ENCODE measurements at places on chromosomes 12 and 14.
A peak's percentile ranks its signal among the peaks of the same experiment; 100 is the strongest.

DNA sequence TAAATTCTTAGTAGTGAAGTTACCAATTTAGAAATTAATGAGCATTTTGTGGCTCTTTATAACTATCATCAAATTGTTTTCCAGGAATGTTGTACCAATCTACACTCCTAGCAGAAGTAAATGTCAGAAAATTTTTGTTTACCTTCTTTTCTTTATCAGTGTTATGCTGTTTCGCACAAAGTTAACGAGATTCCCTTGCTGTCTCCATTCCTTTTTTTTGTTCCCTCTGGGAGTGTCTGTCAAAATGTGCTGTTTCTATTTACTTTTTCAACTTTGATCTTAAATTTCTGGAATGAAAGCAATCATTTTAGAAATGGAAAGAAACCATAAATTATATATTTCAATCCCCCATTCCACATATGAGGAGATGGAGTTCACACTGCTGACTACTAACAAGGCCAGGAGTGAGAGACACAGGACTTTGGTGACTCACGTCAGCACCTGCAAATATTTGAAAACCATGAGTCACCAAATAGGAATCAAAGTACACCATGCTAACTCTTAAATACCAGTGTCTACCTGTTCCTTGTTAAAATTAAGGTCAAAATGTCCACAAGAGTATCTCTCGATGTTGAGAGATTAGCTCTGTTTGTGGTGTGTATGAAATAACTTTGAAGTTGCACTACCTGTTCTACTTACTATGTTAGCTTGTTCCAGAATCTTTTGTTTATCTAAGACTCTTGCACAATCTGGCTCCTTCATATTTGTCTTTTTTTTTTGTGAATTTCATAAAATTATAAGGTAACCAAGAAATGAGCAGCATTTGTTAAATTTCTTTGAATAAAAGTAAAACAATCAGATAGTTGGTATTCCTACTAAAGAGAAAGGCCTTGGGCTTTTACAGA lies 106.0 kb downstream of the RMST start:
- no peak for DNase-seq

DNA sequence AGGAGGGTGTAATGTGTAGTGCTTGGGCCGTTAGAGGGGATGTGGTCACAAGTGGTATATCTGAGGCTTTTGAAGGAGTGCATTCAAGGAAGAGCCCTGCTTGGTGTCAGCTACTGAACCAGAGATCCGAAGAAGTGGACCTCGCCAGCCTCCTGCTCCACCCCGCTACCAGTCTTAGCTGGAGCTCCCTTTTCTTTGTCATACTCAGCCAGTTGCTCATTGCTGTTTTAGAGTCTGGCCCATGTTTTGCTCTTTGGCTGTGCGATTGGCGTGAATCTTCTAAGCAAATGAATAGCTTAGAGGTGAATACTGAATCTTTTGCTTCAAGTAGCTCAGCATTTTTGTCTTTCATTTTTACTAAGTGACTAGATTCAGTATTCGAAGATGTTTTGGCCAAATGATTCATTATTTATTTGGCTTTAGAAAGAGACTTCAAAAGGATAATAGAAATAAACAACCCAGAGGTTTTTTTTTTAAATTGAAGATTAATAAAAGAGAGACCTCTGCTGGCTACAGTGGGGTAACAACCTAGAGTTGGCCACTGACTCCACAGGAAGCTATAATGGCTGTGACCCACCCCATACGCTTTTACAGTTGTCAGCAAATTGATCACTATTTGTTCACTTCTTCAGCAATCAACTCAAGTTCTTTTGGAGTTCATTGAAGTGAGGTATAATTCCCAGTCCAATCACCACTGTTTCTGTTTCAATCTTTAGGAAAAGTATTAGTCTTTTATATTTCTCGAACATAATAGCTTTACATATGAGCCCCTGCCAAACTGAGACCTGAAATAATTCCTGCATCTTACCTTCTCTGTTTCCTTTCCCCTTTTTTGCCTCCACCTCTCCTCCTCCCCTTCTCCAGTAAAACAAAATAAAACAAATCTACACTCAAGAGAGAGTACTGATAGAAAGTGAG lies 19.9 kb downstream of the CDKN1B start:
- DNase-seq, result peak; percentile 55

DNA sequence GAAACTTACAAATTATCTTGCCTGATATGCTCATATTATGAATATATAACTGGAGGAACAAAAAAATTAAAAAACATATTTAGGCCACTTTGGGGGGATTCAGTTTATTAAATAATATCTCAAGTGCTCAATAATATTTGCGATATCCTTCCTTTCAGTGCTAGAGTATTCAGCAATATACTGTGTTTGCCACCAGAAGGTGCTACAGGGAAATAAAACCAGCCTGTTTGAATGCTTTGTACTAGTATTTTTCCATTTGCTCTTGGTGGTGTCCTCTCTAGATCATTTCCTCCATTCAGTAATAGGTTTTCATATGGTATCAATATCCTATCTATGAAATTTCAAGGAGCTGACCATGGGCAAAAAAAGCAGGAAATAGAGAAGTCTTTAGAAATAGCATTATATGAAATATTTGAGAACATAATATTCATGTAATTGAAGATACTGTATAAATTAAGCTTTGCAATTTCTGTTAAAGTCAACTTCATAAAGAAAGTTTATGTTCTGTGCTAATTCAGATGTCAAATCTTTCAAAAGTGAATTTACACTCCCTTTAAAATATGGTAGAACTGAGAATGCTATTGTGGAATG lies 106.2 kb upstream of the NAV3 start:
- no peak for DNase-seq

DNA sequence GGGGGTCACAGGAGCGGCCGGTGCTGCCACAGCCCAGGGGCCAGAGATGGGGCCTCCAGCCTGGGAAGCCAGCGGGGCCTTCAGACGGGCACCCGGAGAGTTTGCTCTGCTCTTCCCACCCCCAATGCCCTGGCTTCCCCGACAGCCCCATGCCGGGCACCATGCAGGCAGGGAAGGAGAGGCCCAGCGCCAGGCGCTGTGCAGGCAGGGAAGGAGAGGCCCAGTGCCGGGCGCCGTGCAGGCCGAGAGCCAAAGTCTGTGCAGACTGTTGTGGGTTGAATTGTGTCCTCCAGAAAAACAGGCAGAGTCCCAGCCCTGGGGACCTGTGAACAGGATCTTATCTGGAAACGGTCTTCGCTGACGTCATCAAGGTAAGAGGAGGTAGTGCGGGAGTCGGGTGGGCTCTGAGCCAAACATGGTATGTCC lies 34.3 kb downstream of the GALNT9 start:
- no peak for DNase-seq

DNA sequence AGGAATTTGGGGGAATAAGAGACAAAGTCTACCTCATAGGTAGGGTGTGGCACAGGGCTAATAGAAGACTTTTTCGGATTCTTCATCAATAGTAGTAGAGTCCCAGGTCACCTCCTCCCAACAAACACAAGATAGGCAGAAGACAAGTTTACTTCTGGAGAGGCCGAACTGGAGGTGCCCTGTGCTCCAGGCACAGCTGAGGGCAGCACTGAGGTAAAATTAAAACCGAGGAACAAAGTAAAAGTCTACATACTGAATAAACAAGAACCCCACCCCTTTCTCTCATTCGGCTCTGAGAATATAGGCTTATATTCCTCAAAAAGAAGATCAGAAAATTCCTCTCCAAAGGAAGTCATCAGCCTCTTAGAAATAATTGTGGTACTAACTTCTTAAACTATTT lies 161.5 kb downstream of the SEC23A start:
- no peak for DNase-seq

DNA sequence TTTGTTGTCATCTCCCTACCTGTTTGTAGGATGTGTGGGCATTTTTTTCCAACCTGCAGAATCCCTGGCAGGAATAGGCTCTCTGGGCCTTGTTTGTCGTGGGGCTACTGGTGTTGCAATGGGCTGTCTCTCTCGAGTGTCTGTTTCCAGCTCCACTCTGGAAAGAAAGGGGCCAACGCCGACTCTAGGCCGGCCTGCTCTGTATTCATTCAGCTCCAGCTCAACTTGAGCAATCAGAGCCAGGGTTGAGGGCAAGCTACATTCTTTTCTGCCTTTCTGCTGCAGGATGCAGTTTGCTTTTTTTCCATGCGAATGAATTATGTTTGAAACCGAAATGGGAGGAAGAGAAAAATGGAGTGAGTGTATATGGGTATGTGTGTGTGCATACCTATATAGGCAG lies 2.3 kb downstream of the JDP2 start:
- DNase-seq, result no peak

DNA sequence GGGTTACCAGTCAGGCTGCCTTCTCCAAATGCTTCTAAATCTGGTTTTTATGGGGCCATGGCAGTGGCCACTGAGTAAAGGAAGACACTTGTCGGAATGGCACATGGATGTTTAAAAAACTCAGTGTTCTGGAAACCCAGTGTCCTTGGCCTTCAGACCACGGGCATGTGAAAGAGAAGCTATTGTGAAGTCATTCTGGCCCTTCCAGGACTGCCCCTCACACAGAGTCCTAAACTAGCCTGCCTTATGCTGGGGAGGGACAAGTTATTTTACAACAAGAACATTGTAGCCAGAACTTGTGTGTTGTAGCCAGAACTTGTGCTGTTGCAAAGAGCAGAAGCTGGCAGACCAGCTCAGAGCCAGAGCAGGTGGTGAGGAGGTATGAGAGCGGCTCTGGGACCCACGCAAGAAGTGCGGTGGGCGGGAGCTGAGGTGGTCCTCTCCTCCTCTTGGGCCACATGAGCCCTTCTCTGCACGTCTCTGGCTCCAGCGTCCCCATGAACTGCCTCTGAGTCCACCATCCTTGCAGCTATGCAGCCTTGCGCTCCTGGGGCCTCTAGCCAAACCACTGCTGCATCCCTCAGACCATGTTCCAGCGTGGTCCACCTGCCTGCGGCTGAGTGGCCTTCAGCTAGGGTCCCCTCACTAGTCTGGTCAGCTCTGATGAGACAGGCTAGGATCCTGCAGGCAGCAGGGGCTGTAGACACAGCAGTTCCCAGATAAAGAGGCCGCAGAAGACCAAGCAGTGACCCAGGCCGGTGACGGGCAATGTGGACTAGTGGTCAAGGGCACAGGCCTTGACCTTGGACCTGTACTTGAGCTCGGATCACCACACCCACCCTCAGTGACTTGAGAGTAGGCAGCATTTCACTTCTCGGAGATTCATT lies 32.5 kb downstream of the MMAB start:
- DNase-seq, result no peak

- no peak for DNase-seq
Observed at GRCh38 chr12:14779834-14780233, 23.4 kb downstream of the WBP11 start.

DNA sequence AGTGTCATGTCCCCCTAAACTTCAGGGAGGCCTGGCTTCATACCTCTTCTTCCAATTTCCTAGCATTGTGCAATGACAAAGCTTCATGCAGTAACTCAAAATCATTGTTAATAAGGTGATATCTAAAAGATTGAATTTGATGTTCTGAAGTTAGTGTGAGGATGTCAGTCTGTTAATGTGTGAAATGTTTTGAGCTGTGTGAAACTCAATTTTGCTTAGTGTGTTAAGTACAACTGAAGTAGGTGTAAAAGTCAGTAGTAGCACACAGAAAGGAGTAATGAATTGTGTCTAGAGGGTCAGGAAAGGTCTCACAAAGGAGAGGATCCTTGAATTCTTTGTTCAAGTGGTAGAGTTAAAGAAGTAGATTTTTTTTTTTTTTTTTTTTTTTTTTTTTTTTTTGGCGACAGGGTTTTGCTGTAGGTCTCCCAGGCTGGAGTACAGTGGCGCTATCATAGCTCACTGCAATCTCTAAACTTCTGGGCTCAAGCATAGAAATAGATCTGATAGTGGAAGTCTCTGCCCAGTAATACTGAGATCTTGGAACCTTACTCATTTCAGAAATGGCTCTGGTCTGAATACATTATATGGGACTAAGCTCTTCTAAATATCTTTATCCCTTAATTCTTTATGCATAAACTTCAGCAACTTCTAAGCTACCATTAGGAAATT lies 63.9 kb downstream of the FUT8 start:
- DNase-seq, result no peak

- DNase-seq, result no peak
Observed at GRCh38 chr14:100840286-100841065, 14.6 kb downstream of the MEG3 start.

GRCh38 chr12:109053382-109054123 lies 1.2 kb downstream of the USP30 start:
- DNase-seq, result no peak

- no peak for DNase-seq
Observed at GRCh38 chr12:53991077-53991460, 6.1 kb downstream of the HOXC10 start.
